ENCODE measurements at places on chromosomes 3 and 15.

- DNase-seq = no peak
Observed at GRCh38 chr3:119235151-119235550, 5.5 kb downstream of the B4GALT4 start.

DNA sequence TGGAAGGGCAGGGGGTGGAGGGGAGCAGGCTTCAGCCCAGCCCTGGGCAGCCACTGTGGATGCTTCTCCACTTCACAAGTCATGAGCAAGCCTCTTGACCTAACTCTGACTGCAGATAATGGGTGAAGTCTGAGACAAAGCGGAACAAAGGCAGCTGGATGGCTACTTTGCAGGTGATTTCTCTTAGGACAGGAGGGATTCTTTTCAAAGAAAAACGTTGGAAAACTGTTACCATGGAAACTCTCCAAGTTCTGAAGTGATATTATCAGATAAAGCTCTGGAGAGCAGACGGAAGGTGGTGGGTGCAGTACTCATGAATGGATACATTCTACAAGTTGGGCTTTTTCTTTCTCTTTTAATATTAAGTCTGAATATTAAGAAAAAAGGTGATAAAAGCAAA is 254.2 kb upstream of the SLCO3A1 start:
- no peak for DNase-seq

- no peak for DNase-seq
Observed at GRCh38 chr15:63896336-63897115, 62.8 kb upstream of the HERC1 start.

DNA sequence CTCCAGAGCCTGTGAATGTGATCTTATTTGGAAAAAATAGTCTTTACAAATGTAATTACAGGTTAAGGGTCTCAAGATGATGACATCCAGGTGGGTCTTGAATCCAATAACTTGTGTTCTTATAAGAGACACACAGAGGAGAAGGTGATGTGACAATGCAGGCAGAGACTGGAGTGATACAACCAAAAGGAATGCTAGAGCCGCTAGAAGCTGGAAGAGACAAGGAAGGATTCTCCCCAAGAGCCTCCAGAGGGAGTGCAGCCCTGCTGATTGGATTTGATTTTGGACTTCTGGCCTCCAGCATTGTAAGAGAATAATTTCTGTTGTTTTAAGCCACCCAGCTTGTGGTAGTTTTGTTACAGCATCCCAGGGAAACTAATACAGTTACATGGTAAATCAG is 9.7 kb downstream of the MYH15 start:
- no peak for DNase-seq

GRCh38 chr15:60555806-60556205 is 76.9 kb upstream of the ICE2 start:
- no peak for DNase-seq

GRCh38 chr3:172246107-172246844 is 202.0 kb downstream of the GHSR start:
- no peak for DNase-seq

DNA sequence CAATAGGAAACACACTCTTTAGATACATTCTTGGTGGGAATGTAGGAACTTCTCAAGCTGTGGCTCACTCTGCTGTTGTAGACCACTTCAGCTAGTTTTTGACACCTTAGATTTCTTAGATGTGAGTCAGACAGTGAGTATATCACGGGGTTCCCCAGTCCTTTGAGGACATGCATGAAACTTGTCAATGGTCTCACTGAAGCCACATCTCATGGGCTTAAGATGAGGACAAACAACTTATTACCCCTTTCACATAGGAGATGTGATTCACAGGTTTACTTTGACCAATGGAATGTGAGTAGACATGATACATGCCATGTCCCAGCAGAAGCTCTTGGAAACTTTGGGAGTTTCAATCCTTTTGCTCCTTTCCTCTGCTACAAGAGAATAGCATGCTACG is 325.5 kb downstream of the CHST2 start:
- no peak for DNase-seq

- no peak for DNase-seq
Observed at GRCh38 chr3:161051856-161052255, 53.3 kb downstream of the B3GALNT1 start.

- no peak for DNase-seq
Observed at GRCh38 chr3:89419647-89420241, 312.3 kb downstream of the EPHA3 start.

DNA sequence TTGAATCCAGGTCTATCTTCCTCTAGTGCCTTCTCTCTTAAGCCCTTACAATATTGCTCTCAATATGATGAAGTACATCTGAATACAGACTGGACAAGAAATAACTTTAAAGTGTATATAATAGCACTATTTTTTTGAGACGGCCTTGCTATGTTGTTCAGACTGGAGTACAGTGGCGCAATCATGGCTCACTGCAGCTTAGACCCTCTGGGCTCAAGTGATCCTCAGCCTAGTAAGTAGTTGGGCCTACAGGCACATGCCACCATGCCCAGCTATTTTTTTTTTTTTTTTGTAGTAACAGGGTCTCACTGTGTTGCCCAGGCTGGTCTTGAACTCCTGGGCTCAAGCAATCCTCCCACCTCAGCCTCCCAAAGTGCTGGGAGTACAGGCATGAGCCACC is 53.6 kb downstream of the MAP3K13 start:
- DNase-seq = no peak

GRCh38 chr15:63598473-63599400 is 1.6 kb downstream of the FBXL22 start:
- no peak for DNase-seq

- no peak for DNase-seq
Observed at GRCh38 chr3:111636366-111636885, 41.3 kb upstream of the ZBED2 start.

- no peak for DNase-seq
Observed at GRCh38 chr15:29034593-29035335, 149.0 kb downstream of the APBA2 start.

GRCh38 chr3:82293867-82294266 is 532.4 kb upstream of the GBE1 start:
- DNase-seq = no peak

DNA sequence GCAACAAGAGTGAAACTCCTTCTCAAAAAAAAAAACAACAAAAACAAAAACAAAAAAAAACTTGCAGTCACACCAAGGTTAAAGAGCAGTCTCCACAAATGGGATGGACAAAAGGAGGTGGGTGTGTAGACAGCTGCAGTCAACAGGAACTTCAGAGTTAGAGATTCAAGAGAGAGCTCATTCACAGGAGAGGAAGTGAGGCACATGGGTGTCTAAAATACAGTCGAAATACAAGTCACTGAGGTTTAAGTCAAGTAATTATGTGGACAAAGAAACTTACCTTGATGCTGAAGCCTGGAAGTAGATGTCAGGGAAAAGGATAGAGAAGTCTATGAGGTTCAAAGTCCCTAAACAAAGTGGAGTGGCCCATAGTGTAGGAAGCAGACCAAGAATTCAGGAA is 14.8 kb downstream of the MRPS11 start:
- no peak for DNase-seq

DNA sequence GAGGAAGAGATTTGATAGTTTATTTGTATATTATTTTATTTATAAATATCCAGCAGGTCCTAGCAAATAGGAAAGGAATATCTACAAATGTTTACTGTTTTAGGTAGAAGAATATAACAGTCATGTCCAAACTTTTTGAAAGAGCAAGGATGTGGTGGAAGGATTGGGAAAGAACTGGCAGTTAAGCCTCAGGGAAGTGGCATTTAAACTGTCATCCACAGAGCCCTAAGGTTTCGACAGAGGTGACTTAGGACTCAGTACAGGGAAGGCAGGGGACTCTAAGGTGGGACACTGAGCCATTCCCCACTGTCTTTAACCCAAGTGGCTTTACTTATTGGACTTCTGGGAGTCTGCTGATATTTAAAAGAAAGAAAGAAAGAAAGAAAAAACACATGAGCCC is 11.8 kb upstream of the TMEM87A start:
- DNase-seq = no peak

DNA sequence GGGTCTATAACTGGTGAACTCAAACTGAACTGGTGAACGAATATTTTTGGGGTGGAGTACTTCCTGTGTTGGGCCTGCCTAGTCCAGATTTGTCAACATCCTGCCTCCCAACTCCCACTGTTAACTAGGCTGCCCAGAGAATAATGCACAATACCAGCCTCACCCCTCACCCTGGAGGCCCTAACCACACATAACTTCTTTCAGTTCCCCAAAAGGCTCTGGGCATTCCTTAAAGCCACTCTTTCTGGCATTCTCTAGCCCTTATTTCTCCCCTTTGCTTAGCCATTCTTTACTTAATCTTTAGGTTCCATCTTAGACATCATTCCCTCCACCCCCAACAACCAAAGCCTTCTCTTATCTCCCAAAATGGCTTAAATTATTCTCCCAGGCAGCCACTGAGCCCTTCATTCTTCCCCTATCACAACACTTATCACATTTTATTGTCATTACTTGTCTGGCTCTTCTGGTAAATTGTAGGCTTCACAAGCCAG is 9.1 kb upstream of the SEC11A start:
- DNase-seq = no peak

GRCh38 chr3:100665230-100665629 is 44.1 kb upstream of the TFG start:
- no peak for DNase-seq

Measured in C1 segment of cervical spinal cord (tissue), 14 donors.